Iris pigment epithelial cell (primary cell): ENCODE measurements at places on chromosomes 2 and 18.

DNA sequence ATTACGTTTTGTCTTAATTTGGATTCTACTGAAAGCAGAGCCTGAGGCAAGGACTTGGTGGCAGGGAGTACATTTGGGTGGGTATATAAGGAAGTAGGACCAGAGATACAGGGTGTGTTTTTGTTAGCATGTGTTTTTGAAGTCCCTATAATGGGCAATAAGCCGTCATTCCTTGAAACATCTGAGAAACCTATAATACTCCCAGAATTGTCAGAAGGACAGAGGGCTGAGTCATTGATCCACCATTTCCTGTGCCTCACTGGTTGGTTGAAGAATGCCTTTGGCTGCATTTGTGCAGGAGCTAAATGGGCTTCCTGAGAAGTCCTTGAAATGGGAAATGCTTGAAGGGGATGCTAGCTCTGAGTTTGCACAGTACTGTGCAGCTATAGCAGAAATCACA is 281.8 kb upstream of the ZEB2 start:
- DNase-seq, result peak; percentile 86

DNA sequence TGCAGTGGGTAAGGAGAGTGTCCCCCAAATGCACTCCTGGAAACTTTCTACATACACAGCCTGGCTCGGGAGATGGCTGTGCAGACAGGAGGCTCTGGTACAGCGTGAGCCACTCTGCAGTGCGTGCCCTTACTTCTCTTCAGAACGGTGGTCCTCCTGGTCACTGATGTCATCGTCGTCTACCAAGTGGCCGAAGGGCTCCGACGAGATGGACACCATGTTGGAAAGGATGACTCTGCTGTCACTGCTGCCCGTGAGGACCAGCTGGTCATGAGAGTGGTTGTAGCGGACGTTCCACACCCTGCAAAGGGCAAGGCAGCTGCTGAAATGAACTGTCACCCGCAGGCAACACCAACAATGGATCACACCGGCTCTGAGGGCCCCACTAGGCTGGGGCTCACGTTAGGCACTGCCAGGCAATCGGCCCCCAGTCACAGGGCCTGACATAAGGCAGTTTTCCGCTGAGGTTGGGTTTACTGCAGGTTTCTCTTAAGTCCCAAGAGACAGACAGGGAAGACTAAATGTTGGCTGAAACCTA is 185.3 kb downstream of the EIPR1 start:
- no peak for DNase-seq

DNA sequence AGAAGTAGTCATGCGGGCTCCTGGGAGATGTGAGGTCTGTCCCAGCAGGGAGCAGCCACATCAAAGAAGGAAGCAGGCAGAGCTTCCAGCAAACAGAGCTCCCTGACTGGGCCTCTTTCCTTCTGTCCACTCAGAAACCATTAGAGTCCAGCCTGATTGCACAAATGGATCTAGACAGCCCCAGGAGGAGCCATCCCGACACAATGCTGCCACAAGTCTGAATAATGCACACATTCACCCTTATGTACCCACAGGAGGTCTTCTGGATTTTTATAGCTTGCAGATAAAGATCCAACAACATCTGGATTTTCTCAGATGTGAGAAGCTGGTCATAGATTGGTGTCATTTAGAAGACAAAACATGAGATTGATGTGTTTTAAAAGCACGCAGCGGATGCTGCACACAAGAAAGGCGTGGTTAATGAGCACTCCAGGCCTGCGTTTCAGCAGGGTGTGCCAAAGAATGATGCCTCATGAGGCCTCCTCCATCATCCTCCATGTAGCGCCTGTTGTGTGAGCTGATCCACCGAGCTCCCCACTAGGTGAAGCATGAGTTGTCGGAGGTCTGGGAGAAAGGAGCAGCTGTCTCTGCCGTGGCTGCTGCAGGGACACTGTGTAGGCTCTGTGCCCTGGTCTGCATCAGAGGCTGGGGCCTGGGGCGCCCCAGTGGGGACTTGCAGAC is 60.6 kb downstream of the MTCL1 start:
- DNase-seq, result peak; percentile 36

DNA sequence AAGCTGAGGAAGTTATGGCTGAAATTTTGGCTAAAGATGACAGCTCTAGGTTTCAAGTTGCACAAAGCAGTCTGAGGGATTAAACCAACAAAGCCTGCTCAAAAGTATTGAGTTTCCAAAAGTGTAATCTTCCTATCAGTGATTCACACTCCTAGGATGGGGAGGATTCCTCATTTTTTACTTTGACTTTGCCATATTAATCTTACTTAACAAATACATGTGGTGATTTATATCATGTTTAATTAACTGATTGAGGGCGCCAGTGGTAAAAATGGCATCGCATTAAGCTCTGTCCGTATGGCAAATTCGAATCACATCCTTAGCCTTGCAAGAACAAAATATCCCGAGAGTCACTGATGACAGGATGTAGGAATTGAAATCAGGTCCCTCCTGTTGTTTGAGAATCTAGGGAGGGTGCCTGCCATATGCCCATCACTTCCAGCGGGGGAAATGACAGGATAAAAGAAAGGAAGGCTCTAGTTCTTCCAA is 78.1 kb upstream of the ETAA1 start:
- peak; percentile 12 for DNase-seq

- no peak for DNase-seq
Observed at GRCh38 chr2:128327180-128327964, 8.7 kb upstream of the HS6ST1 start.

GRCh38 chr18:49886891-49887764 is 73.8 kb upstream of the ACAA2 start:
- DNase-seq, result no peak

- no peak for DNase-seq
Observed at GRCh38 chr2:127065940-127066318, 41.0 kb downstream of the BIN1 start.

DNA sequence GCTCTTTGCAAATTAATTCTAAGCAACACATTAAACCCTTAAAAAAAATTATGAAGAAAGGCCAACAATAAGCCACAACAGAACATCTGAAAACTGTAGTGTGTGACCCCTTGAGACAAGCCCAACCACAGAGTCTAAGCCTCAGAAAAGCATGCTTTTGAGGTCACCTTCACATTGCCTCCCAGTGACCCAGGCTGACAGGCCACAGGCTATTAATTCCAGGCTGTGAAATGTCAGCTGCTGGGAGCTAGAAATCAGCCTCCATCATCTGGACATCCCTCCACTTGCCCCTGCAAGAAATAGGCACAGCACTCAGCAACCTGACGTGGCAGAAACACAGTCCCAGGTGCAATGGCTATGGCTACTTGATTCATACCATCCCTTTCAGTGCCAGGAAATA is 179.4 kb upstream of the ZFP36L2 start:
- no peak for DNase-seq

- DNase-seq, result no peak
Observed at GRCh38 chr18:23173912-23174311, 38.6 kb downstream of the CABLES1 start.

DNA sequence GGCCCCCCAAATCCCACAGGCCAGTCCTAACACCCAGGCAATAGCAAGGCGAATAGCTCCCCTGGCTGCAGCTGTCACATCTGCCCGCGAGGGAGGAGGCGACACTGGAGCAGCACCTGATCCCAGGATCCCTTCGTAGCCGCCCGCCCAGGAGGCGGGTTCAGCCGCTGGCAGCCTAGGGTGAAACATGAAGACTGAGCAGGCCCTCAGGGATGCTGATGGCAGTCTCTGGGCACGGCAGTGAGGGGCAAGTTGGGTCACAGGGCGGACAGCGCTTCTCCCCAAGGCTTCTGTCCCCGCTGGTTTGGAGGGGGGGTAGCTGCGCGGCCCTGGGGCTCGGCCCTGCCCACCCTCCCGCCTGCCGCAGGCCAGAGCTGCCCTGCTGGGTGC is 1.9 kb downstream of the DNMT3A start:
- no peak for DNase-seq

- DNase-seq, result no peak
Observed at GRCh38 chr2:118657466-118657865, 190.0 kb downstream of the EN1 start.

DNA sequence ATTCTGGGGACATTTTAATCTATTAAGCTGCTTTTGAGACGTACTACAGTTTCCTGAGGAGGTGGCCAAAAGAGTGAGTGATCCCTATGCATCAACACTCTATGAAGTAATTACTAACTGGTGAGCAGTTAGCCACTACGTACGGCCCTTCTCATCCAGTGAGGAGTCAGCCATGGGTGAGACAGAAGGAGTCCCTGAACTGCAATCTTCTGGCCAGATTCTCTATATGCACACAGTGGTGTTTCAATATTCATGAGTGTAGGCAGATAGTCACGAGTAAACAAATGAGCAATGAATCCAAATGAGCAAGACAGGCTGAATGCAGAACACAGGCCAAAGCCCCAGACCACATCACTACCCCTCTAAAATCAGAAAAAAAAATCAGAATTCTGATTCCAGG is 29.8 kb upstream of the TMEM214 start:
- no peak for DNase-seq

DNA sequence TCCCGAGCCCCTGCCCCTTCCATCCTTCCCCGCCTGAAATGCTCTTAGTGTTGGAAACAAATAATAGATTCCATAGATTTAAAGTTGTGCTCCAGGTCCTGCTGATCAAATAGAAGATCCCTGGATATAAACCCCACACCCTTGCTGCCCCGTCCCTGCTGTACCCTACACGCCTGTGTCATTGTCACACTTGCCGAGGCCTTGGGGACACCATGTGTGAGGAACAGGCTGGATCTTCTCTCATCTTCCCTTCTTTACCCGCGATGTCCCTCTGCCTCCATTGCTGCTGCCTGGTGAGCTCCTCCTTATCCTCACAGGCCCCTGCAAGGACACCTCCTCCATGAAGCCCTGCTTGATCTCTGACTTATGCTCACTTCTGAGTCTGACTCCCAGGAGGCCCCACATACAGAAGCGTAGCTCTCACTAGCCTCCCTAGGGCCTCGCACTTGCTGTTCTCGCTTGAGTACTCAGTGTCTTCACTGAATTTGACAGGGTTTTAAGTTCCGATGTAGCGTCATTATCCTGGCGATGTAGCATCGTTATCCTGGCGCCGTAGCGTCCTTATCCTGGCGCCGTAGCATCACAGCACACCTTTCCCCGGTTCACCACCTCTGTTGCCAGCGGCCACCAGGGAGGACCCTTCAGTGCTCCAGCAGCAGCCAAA is 221.9 kb downstream of the NDUFA10 start:
- no peak for DNase-seq

- no peak for DNase-seq
Observed at GRCh38 chr2:161651547-161651946, 27.3 kb downstream of the SLC4A10 start.
